Thyroid gland (tissue), 4 donors: ENCODE measurements at places on chromosomes 5 and 9. TPM values are rescaled to one million over a fixed set of nuclear protein-coding genes. Genes with fewer than 3 reads are reported as not detected.

FLT4 gene
- 73.2 TPM for total RNA-seq

LCN15 gene
- not detected for total RNA-seq

KCTD16 gene
- 2.5 TPM for total RNA-seq

OSMR gene
- 104 TPM for total RNA-seq

ZNF79 gene
- total RNA-seq = 18.9 TPM

C7 gene
- total RNA-seq = 167 TPM

PANK3 gene
- total RNA-seq = 73.8 TPM

SPATA6L gene
- total RNA-seq = 15.5 TPM

HTR4 gene
- total RNA-seq = not detected

SPRY4 gene
- total RNA-seq = 14.4 TPM

MRPS2 gene
- 47.5 TPM for total RNA-seq

TXNDC8 gene
- total RNA-seq = not detected

PDZD2 gene
- total RNA-seq = 1.8 TPM

SPINK7 gene
- not detected for total RNA-seq

IRX2 gene
- 3.6 TPM for total RNA-seq
